ENCODE measurements at places on chromosomes 6 and 20.

- DNase-seq, result no peak
Measured at GRCh38 chr20:42095221-42095620, 477.0 kb upstream of the CHD6 start.

DNA sequence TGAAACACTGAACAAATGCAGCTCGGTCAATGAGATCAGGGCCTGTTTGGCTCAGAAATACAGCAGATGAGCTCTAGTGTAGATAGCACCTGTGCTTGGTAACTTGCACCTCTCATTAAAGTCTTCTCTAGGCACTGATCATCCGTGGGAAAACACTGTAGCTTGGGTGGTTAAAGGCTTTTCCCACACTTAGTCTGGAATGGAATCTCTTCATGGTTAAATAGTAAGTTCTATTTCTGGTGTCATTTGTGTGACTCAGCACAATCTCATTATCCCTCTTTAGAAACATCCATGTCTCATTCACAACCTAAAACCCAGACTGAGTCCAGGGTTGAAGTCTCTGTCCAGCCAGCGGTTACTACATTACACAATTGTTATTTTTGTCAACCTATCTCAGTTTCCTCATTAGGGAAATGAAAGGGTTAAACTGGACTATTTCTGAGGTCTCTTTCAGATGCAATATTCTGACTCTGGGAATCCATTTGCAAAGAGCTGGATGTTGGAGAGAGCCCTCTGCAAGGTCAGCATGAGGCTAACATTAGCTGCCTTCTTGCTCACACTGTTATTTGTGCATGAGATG lies 125.0 kb downstream of the ZDHHC14 start:
- no peak for DNase-seq

DNA sequence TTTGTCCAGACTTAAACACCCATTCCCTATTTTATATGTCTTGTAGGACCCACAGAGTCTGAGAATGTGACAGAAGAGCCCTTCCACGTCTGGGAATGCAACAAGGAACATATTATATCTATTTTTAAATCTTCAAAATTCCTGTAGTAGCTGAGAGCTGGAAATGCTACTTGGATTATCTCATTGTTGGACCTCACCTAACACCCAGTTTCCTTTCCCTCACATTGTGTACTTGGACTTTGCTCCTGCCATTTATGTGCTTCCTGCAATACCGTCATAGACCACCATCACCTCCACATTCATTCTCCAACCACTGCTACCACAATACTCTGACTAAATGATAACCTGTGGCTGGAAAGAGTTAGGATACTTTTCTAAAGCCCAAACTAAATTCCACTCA lies 335.4 kb downstream of the COL12A1 start:
- DNase-seq, result no peak

DNA sequence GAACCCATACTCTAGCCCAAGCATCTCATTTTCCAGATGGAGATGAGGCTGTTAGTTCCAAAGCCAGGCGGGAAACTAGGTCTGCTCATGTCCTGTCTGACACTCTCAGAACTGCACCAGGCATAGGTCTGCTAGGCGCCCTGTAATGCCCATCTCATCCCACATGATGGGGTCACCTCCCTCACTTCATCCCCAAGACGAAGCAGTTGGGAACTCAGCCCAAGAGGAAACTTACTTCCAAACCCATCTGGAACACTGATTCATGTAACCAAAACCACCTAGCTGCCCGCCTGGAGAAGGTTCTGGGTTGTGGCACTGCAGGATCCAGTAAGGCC lies 119.4 kb upstream of the PRND start:
- no peak for DNase-seq

GRCh38 chr6:43728586-43728985 lies 41.0 kb upstream of the MRPS18A start:
- no peak for DNase-seq

DNA sequence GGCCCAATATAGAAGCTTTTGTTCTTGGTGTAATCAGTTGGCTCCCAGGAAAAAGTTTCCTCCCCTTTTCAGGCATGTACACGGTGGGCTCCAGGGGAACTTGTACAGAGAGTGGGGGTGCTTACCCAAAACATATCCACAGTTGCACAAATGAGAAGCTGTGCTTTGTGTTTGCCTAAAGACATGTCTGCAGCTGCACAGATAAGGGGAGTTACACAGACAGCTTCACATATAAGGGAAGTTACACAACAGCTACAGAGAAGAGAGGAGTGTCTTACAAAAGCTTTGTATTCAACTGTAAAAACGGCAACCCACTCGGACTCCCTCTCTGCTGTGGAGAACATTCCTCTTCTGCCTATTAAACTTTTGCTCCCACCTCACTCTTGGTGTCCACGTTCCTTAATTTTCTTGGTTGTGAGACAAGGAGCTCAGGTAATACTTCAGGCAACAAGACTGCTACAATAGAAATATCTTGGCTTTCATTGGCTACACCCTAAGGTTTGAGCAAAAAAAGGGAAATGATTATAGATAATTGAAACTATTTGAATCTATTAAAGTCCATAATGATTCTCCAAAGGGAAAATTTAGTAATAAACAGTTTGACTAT lies 7.4 kb upstream of the PNRC1 start:
- DNase-seq, result no peak

GRCh38 chr6:113599444-113599843 lies 257.7 kb upstream of the MARCKS start:
- no peak for DNase-seq

GRCh38 chr6:86969573-86969972 lies 32.2 kb downstream of the HTR1E start:
- no peak for DNase-seq

- DNase-seq, result no peak
Measured at GRCh38 chr6:135282395-135282794, 101.3 kb downstream of the MYB start.

DNA sequence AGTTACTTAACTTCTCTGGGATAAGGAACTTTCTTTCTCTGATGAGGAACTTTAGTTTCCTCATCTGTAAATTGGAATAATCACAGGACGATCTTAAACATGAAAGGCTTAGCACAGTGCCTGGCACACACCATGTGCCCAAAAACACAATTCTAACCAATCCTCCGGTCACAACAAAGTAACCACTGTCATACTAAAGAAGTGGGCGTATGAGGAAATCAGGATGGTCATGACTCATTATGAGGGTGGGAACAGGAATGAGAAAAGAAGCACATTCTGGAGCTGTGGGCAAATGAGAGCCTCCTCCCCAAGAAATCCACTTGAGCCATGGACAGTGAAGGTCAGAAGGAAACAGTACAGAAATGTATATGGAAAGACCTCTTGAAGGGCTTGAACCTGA lies 82.9 kb downstream of the LRFN2 start:
- DNase-seq, result no peak

- DNase-seq, result no peak
Measured at GRCh38 chr20:47897461-47897860, 112.2 kb upstream of the SULF2 start.

DNA sequence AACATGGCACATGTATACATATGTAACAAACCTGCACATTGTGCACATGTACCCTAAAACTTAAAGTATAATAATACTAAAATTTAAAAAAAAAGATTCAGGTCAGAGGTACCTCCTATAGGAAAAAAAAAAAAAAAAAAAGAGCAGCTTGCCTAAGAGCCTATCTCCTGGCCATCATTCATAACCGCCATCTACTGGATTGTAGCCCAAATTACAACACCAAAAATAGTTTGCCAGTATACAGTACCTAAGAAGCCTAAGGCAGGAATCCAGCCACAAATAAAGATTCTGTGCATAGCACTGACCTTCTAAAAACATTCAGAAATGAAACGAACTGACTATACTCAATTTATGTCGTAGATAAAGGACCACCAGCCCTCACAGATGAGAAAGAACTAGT lies 438.4 kb upstream of the ADGRB3 start:
- no peak for DNase-seq

- DNase-seq, result no peak
Measured at GRCh38 chr6:52712136-52712535, 41.2 kb downstream of the TMEM14A start.

Measured in vagina (tissue), 2 donors.